Activated naive CD4-positive, alpha-beta T cell treated with anti-CD3 and anti-CD28 coated beads for 36 hours (primary cell): ENCODE measurements at places on chromosomes 2 and 18. TPM values are rescaled to one million over a fixed set of nuclear protein-coding genes. Genes with fewer than 3 reads are reported as not detected.

GPR55 gene
- 0.43 TPM for total RNA-seq

ICA1L gene
- 5.1 TPM for total RNA-seq

FIGN gene
- not detected for total RNA-seq

GRCh38 chr18:42183746-42184145 is 228.7 kb downstream of the PIK3C3 start:
- no peak for DNase-seq

GRCh38 chr18:59054496-59055287 is 85.0 kb upstream of the SEC11C start:
- DNase-seq: no peak

GRCh38 chr2:64111426-64111825 is 32.8 kb downstream of the PELI1 start:
- no peak for DNase-seq

IL36RN gene
- not detected for total RNA-seq

GAREM1 gene
- 0.35 TPM for total RNA-seq

DNA sequence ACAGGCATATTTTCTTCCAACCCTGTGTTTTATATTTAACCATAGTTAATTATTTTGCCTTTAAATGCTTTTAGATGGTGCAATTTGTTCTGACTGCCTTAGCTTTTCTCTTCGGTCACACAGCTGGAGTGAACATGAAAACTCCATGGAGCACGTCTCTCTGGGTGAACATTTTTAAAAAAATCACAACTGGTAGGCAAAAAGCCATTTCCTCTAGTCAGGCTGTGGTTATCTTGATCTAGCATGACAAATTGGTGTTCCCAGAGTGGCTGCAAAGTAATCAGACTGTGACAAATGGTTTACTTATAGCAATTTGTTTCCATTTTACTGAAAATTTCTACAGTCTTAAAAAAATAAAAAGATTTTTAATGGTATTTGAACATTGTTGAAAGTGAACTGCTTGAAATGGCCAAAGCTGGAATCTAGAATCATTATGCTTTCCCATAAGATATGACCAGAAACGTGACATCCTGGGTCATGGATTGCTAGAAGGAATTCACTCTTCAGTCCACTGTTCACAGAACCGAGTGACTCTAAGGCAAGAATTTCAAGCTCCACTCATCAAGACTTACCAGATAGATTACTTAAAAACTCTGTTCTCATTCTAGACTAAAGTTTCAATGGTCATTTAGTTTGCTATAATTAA is 703.6 kb downstream of the CPS1 start:
- DNase-seq: no peak

CROCC2 gene
- total RNA-seq: not detected

GRCh38 chr2:28338046-28338817 is 54.4 kb upstream of the FOSL2 start:
- no peak for DNase-seq

GRCh38 chr2:197952540-197953202 is 148.3 kb downstream of the PLCL1 start:
- peak; percentile 51 for DNase-seq

SLC14A1 gene
- 0.74 TPM for total RNA-seq

- DNase-seq: no peak
Observed at GRCh38 chr2:46202453-46202852, 94.8 kb upstream of the EPAS1 start.

DNA sequence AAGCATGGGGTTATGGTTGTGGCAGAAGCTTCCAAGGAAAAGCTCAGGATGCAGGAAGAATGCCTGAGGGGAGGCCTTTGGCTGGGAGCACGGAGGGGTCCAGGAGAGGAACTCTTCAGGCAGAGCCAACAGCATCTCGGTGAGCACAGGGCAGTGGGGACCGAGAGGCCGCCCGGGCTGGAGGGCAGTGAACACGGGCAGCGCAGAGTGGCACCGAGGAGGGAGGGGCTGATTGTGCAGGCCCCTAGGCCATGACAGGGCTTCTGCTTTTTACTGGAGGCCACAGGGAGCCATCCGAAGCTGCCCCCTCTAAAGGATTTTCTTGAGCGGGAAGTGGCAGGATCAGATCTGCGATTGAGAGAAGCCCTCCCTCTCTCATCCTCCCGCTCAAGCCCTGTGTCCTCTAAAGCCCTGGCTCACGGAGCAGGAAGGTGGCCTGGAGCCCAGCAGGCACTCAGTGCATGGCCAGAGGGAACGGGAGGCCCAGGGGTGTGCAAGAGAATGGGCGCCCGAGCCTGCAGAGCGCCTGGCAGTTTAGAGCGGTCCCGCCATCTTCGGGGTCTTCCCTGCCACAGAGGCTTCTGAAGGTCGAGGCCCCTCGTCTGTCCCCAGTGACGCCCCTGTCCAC is 110.0 kb upstream of the STON1 start:
- DNase-seq: no peak

- no peak for DNase-seq
Observed at GRCh38 chr2:190336420-190336819, 7.0 kb upstream of the INPP1 start.

GRCh38 chr2:1990724-1991123 is 246.4 kb upstream of the PXDN start:
- no peak for DNase-seq

RALBP1 gene
- 51.1 TPM for total RNA-seq

SCYGR4 gene
- not detected for total RNA-seq

GRCh38 chr2:197200051-197200761 is 110.4 kb downstream of the ANKRD44 start:
- DNase-seq: no peak

MFSD2B gene
- 0.15 TPM for total RNA-seq

DNA sequence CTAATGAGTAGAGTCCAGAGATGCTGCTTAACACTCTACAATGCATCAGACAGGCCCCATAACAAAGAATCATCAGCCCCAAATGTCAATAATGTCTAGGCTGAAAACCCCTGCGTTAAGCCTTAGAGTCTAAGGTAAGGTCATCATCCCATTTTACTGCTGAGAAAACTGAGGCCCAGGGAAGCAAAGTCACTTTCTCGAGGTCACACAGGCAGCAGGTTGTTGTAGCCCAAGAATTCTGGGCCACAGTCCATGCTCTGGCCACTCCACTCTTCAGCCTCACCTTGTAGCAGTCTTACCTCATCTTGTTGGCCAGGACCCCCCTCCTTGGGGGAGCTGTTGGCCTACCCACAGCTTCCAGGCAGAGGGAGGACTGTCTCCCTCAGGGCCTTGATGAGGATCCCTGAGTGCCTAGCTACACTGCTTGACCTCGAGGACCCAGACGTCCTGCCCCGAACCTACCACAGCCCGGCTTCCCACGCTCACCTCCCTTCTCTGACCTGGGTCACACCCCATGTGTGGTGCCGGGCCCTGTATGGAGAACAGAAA is 54.4 kb downstream of the SMAD7 start:
- DNase-seq: no peak

INO80B gene
- 26.5 TPM for total RNA-seq

GRCh38 chr2:239763433-239764097 is 261.6 kb downstream of the NDUFA10 start:
- no peak for DNase-seq

DNA sequence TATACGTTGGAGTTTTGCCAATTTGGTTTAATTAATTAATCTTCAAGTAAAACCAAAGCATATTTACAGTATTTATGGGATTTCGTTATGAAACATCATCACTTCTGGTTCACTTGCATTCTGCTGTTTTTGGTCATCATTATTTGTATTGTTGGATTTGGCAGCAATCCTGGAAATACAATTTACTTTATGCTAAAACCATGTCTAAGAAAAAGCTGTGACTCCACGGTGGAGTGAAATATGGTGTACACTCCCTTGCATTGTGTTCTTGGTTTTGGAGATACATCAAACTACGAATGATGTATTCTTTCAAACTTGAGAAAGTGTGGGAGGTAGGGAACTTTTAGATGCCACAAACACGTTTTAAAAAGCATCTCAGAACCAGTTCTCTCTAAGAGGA is 106.4 kb downstream of the CTAGE1 start:
- no peak for DNase-seq

POTEJ gene
- not detected for total RNA-seq

DNA sequence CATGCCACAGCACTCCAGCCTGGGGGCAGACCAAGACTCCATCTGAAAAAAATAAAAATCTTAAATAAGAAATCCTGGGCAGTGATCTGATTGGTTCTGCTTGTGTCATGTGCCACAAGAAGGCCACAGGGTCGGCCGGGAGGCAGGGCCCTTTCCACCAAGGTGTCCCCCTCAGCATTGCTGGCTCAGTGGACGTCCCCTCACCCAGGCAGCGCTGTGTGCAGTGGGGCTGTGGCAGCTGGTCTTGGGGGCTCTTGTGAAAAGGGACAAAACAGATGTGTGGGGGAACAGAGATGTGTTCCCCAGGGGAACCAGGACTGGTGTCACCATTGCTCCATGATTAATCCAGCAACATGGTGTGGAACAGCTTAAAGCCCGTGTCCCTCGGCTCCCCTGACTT is 60.5 kb downstream of the HS6ST1 start:
- no peak for DNase-seq

GRCh38 chr2:201257381-201257955 is 2.9 kb upstream of the CASP8 start:
- peak; percentile 60 for DNase-seq

GRCh38 chr2:579961-580360 is 97.2 kb downstream of the TMEM18 start:
- DNase-seq: no peak

BMP10 gene
- not detected for total RNA-seq

DNA sequence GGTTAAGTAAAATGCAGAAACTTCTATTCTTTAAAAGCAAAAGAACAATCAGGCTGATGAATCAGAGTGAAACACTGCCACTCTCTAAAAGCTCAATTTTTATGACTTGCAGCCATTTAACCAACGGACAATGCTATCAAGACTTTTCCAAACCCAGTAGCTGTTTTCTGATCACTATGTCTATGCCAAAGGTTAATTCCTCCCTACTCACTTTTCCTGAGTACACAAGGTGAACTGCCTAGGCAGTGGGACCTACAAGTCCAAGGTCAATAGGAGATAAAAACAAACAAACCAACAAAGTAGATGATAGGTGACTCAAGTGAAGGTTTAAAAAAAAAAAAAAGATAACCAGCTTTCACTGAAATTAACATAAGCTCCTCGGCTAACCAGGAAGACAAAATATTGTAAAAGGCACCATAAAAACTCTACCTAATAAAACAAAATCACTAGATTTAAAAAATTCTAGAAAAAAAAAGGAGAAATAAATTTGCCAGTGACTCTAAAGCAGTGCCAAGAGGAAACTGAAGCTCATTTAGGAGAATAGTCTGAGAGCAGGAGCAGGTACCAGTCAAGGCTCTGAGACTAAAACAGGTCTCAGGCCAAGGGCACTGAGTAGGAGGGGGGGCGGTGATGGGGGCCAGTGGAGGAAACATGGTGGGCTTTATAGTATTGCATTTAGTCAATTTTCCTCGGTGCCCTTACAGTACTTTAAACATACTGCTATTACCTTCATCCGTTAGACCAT is 134.1 kb upstream of the DLGAP1 start:
- DNase-seq: no peak

SIX3 gene
- total RNA-seq: not detected

OSBPL1A gene
- total RNA-seq: 2.4 TPM

DNA sequence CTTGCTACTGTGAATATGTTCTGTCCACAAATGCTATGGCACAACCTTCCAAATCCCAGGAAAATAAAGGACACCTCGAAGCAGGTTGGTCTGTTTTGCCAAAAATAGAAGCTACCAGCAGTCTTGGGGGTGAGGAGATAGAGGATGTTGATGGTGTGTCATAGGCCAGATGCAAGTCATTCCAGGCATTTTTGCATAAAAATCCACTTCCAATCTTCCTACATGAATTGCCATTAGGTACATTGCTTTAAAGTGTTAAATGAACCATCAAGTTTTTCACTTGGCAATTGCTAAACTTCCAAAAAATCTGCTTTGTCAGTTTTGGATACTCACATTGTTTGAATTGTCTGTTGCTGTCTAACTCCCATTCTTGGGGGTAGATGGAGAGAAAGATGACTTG is 295.4 kb downstream of the MYCN start:
- no peak for DNase-seq

NT5DC4 gene
- not detected for total RNA-seq

DNA sequence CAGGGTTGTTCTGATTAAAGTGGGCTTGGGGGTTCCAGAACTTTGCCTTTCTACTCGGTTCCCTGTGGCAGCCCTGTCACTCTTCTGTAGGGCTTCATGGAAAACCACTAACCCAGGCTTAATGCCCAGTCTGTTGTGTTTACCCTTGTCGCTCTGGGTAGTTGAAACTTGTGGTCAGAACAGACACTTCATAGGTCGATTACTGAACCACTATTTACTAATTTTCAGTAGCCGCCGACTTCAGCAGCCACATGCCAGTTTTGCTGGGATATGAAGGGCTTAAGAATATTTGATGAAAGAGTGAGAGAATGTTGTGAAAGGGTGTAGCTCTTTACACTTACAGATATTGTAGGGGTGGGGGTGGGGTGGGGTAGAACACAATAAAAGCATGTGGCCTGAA is 362.3 kb downstream of the RND3 start:
- no peak for DNase-seq

IL36A gene
- not detected for total RNA-seq

- DNase-seq: no peak
Observed at GRCh38 chr2:2921011-2921720, 456.5 kb downstream of the EIPR1 start.

TSHZ1 gene
- total RNA-seq: 13.8 TPM

DNA sequence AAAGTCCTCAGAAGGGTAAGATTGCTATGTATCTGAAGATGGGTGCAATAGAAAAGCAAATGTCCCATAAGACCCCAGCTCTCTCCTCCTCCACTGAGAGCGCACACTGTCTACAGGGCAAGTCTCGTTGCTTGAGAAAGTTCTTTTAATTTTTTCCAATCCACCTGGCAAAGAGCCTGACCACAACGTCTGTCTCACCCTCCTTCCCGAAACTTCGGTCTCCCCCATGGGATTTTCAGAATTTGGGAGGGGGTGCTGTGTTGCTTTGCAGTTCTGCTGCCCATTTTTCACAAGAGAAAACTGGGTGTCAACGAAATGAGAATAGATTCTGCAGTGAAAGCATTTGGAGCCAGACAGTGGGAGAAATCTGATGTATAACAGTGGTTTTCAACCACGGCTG is 40.4 kb downstream of the SERTAD2 start:
- DNase-seq: no peak

DLGAP1 gene
- total RNA-seq: not detected

- DNase-seq: no peak
Observed at GRCh38 chr2:240405133-240405532, 30.3 kb upstream of the GPC1 start.

- DNase-seq: no peak
Observed at GRCh38 chr18:990197-990596, 85.5 kb downstream of the ADCYAP1 start.
